Stomach (tissue), 19 donors: ENCODE measurements at places on chromosomes 4 and X.
A peak's percentile ranks its signal among the peaks of the same experiment; 100 is the strongest.

GRCh38 chr4:87901422-87901992, 68.7 kb downstream of the MEPE start:
- H3K27me3 ChIP-seq, result no peaks in the 10 kb centered on the region
- H3K4me1 ChIP-seq, result no peaks in the 10 kb centered on the region

DNA sequence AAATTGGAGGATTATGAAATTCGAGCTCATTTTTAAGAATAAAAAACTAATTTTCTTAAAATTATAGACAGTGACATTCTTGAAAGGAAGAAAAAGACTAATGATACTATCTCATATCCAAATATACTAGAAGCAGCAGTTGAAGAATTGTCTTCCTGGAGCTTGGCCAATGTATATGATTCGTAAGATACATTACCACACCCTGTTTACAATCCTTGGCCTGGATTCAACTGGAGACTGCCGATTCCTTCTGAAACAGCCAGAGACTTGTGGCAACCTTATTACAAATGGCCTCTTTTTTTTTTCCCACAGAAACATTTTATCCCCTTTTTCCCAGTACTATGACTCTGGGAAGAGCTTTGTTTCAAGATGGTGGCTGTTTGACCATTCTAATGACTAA, 571.2 kb upstream of the FAT1 start:
- H3K4me3 ChIP-seq, result no peak overlapping the region
- no peaks in the 10 kb centered on the region for H3K27me3 ChIP-seq
- no peak overlapping the region for H3K27ac ChIP-seq
- H3K36me3 ChIP-seq, result no peaks in the 10 kb centered on the region
- no peaks in the 10 kb centered on the region for H3K4me1 ChIP-seq

- no peaks in the 10 kb centered on the region for H3K36me3 ChIP-seq
- peaks cover 21% of the 10 kb centered on the region for H3K27me3 ChIP-seq
- DNase-seq, result peak; percentile 34
- peak overlapping the region; percentile 51 for H3K4me3 ChIP-seq
- H3K27ac ChIP-seq, result no peak overlapping the region
Observed at GRCh38 chr4:6308899-6309643, 39.4 kb downstream of the WFS1 start.

DNA sequence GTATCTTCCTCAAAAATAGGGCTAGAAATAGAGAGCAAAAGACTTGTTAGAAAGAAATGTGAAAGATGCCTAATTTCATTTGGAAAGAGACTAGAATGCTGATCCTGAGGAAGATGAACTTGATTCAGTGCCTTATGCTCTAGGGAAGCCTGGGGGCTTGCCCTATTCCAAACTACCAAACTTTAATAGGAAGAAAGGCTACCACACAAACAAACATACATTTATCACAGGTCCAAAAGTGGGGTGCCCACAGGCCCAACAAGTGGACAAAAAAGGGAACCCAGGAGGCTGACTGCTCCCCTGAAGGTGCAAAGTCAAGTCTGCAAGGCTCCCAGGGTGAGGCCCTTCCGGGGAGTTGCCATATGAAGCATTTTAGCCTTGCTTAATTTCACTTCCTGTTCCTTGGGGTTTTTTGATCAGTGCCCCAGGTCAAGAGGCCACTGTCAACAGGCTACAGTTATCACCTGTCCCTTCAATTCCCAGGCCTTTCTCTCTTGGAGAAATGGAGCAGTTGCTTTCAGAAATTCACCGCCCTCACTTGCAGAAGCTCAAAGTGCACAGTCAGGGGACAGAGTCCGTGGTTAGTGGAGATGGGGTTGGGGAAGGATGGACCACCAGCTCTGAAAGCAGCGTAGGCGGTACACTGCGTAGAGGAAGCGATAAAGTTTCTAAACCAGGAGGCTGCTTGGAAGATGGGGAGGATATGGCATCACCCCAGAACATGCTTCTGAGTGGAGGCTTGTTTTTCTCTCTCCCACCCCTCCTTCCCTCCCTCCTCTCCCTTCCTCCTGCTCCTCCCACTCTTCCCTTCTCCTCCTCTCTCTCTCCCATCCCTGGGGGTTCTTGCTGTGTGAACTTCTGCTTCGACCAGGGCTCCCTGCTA, 36.4 kb downstream of the TMEM154 start:
- H3K4me3 ChIP-seq, result no peak overlapping the region
- no peak for DNase-seq
- H3K4me1 ChIP-seq, result no peaks in the 10 kb centered on the region
- no peak overlapping the region for H3K27ac ChIP-seq

GRCh38 chr4:165312506-165312905, 15.0 kb upstream of the MSMO1 start:
- DNase-seq, result no peak
- H3K27me3 ChIP-seq, result no peaks in the 10 kb centered on the region
- peaks cover 9% of the 10 kb centered on the region for H3K4me1 ChIP-seq
- H3K4me3 ChIP-seq, result no peak overlapping the region

DNA sequence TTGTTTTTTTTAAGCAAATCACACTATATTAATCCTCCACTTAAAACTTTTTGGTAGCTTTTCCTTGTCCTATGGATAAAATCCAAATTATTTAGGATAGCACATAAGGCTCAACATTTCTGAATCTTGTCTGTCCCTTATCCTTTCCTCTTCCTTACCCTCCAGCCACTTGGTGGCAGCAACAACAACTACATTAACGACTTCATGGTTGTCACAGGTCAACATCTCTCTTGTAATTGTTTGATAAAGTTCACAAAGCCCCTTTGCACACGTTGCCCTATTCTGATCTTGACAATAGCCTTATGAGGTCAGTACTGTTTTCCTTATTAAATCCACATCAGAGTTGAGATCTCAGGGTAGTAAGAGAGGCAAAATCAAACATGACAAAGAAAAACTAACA, 269.0 kb upstream of the PABPC4L start:
- H3K36me3 ChIP-seq, result no peaks in the 10 kb centered on the region
- H3K27ac ChIP-seq, result no peak overlapping the region
- no peaks in the 10 kb centered on the region for H3K4me1 ChIP-seq
- DNase-seq, result peak; percentile 65
- no peaks in the 10 kb centered on the region for H3K27me3 ChIP-seq

GRCh38 chr4:11428231-11428898, at the start of gene HS3ST1:
Gene HS3ST1 (minus strand): TSS chr4:11428894. CDS start chr4:11400005, 28,889 bp downstream.
- H3K4me3 ChIP-seq, result peak within 1 kb of the TSS; percentile 65
- H3K27me3 ChIP-seq, result no peaks in the 10 kb centered on the region
- DNase-seq, result no peak
- H3K27ac ChIP-seq, result peak within 1 kb of the TSS; percentile 86
- peaks cover 24% of the 10 kb centered on the region for H3K4me1 ChIP-seq
- no peaks in the 10 kb centered on the region for H3K36me3 ChIP-seq

- H3K36me3 ChIP-seq, result no peaks in the 10 kb centered on the region
- no peaks in the 10 kb centered on the region for H3K4me1 ChIP-seq
- peak; percentile 69 for DNase-seq
Observed at GRCh38 chr4:187666697-187667494, 328.7 kb upstream of the ZFP42 start.

DNA sequence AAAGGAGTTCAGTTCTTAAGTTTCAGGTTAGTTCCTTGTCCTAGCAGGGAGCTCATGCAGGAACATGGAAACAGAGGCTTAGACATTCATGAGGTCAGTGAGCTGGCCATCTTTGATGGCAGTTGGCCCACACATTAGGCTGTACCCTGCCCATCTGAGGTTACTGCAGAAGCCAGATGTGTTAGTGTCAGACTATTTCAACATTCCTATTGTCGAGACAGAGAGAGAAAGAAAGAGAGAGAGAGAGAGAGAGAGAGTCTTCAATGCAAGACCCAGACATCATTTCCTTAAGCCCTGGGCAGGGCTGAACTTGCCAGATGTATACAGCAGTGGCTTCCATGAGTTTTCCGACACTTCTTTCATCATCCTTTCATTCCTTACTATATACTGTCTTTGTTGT, 91.3 kb downstream of the PPP1R2C start:
- no peaks in the 10 kb centered on the region for H3K4me1 ChIP-seq
- no peak overlapping the region for H3K4me3 ChIP-seq
- no peaks in the 10 kb centered on the region for H3K36me3 ChIP-seq
- no peak overlapping the region for H3K27ac ChIP-seq
- H3K27me3 ChIP-seq, result no peaks in the 10 kb centered on the region
- no peak for DNase-seq

DNA sequence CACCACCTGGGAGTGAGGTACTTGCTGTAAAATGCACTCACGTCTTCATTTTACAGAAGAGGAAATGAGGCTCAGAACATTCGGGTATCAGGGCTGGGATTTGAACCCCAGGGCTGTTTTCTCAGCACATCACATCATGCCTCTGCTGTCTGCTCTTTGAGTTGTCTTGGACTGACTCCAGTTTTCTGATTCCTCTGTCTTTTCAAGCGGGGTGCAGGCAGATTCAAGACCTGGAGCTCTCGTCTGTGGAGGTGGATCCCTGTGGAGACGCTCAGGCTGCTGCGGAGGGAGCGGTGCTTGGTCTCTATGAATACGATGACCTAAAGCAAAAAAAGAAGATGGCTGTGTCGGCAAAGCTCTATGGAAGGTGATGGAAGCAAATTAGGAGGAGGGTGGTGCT, 6.3 kb downstream of the LAP3 start:
- H3K27ac ChIP-seq, result no peak overlapping the region
- H3K36me3 ChIP-seq, result peaks cover 82% of the 10 kb centered on the region
- no peak overlapping the region for H3K4me3 ChIP-seq
- no peaks in the 10 kb centered on the region for H3K27me3 ChIP-seq
- peaks cover 27% of the 10 kb centered on the region for H3K4me1 ChIP-seq
- no peak for DNase-seq

- no peak overlapping the region for H3K4me3 ChIP-seq
- H3K27me3 ChIP-seq, result no peaks in the 10 kb centered on the region
- no peaks in the 10 kb centered on the region for H3K36me3 ChIP-seq
Observed at GRCh38 chrX:104427693-104428092, 138.3 kb upstream of the IL1RAPL2 start.

DNA sequence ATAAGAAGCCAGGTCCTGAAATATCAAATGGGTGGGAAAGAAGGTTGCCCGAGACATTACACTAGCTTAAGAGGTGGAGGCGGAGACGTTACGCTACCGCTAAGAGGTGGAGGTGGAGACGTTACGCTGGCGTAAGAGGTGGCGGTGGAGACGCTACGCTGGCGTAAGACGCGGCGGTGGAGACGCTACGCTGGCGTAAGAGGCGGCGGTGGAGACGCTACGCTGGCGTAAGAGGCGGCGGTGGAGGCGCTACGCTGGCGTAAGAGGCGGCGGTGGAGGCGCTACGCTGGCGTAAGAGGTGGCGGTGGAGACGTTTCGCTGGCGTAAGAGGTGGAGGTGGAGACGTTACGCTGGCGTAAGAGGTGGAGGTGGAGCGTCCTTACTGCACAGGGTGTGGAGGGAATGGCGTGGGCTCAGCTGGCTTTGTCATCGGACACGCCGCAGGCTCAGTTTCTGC, 12.8 kb downstream of the CYP4V2 start:
- no peaks in the 10 kb centered on the region for H3K27me3 ChIP-seq
- no peak overlapping the region for H3K27ac ChIP-seq
- H3K4me1 ChIP-seq, result no peaks in the 10 kb centered on the region
- peaks cover 5% of the 10 kb centered on the region for H3K36me3 ChIP-seq
- peak; percentile 36 for DNase-seq

DNA sequence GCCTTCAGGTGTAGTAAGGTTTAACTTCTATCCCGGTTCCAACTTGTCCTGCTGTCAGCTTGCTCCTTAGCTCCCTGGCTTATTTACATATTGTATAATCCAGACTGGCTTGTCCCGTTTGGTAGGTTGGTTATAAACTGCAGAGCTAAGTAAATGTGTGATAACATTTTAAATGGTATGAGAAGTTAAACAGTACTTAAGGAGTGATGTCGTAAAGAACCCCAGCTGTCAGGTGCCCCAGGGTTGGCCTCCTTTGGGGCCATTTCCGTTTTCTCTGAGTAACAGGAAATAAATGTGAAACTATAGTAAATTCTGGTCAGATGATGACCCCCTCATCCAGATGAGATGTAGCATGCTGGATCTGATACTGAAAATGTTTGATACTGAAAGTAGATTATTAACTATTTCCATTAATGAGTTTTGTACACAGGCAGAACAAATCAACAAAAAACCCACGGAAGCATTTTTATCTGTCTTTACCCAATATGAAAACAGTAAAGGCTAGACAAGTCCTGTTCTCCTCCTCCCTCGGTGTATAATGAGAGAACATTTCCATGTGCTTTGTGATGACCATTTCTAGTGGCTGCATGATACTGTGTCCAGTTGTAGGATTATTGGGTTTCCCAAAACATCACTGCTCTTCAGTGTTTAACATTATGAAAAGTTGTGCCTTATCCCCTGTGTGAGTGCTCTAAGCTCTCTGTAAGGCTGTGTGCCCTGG, 22.4 kb downstream of the GAB1 start:
- no peaks in the 10 kb centered on the region for H3K27me3 ChIP-seq
- H3K4me1 ChIP-seq, result peaks cover 46% of the 10 kb centered on the region
- H3K36me3 ChIP-seq, result no peaks in the 10 kb centered on the region
- DNase-seq, result peak; percentile 94
- peak overlapping the region; percentile 2 for H3K4me3 ChIP-seq
- H3K27ac ChIP-seq, result peak overlapping the region; percentile 84

DNA sequence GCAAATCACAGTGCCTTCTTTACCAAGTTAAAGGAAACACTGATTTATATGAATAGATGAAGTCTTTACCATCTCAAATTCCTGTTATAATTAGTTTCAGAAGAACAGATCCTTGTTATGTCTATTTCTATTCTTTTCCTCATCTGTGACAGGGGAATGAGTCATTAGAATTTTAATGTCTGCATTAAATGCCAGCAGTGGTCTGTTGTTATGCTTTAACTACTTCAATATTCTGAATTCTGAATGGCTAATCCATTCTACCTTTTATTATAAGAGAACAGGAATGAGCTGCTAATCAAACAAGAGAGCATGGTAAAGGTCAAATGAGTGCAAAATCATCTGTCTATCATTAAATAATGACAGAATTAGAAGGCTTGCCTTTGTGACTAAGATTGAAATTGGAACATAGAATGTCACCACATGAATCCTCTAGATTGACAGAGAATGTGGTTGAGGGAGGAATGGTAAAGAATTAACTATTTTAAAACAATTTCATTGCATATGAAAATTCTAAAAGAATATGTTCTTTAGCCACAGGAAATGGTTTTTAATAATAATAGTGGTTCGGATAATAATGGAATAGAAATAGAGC, 935.5 kb downstream of the ADGRL3 start:
- no peaks in the 10 kb centered on the region for H3K36me3 ChIP-seq
- DNase-seq, result no peak
- no peaks in the 10 kb centered on the region for H3K4me1 ChIP-seq
- H3K27me3 ChIP-seq, result no peaks in the 10 kb centered on the region
- H3K4me3 ChIP-seq, result no peak overlapping the region
- H3K27ac ChIP-seq, result no peak overlapping the region

DNA sequence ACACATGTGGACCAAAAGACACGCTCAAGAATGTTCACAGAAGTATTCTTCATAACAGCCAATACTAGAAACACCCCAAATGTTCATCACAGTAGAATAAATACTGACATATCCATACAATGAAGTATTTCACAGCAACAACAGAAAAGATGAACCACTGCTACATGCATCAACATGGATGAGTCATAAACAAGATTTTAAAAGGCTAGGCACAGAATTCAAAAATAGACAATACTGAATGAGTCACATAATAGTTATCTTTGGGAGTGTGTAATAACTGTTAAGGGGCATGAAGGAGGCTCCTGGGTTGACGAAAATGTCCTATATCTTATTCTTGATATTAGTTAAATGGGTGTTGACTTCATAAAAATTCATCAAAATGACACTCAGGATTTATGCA, 43.5 kb downstream of the CLOCK start:
- H3K27ac ChIP-seq, result no peak overlapping the region
- H3K36me3 ChIP-seq, result peaks cover 14% of the 10 kb centered on the region
- H3K27me3 ChIP-seq, result no peaks in the 10 kb centered on the region
- DNase-seq, result no peak
- peaks cover 3% of the 10 kb centered on the region for H3K4me1 ChIP-seq

GRCh38 chrX:80602036-80602860, 182.0 kb downstream of the TENT5D start:
- H3K4me3 ChIP-seq, result no peak overlapping the region
- no peaks in the 10 kb centered on the region for H3K36me3 ChIP-seq
- H3K27me3 ChIP-seq, result no peaks in the 10 kb centered on the region
- no peak for DNase-seq
